ENCODE measurements at places on chromosomes 13 and 19. TPM values are rescaled to one million over a fixed set of nuclear protein-coding genes. Genes with fewer than 3 reads are reported as not detected.

DNA sequence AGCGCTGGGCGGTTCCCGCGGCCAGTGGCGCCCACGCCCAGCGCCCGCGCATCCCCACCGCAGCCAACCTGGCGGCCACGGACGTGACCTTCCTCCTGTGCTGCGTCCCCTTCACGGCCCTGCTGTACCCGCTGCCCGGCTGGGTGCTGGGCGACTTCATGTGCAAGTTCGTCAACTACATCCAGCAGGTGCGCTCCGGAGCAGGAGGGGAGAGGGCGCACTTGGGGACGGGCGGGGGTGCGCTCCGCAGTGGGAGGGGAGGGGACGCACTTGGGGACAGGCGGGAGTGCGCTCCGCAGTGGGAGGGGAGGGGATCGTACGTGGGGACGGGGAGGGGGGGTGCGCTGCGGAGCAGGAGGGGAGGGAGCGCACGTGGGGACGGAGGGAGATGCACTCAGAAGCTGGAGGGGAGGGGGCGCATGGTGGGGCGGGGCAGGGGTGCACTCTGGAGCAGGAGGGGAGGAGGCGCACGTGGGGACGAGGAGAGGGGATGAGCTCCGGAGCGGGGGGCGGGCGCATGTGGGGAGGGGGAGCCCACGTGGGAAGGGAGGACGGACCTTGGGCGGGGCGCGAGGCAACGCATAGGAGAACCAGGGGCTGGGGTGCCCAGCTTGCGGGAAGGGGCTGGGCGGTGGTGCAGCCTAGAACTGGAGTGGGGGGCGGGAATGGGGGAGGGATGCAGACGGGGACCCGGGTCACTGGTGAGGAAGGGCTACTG lies 1.5 kb downstream of the KISS1R start:
- DNase-seq: no peak

DNA sequence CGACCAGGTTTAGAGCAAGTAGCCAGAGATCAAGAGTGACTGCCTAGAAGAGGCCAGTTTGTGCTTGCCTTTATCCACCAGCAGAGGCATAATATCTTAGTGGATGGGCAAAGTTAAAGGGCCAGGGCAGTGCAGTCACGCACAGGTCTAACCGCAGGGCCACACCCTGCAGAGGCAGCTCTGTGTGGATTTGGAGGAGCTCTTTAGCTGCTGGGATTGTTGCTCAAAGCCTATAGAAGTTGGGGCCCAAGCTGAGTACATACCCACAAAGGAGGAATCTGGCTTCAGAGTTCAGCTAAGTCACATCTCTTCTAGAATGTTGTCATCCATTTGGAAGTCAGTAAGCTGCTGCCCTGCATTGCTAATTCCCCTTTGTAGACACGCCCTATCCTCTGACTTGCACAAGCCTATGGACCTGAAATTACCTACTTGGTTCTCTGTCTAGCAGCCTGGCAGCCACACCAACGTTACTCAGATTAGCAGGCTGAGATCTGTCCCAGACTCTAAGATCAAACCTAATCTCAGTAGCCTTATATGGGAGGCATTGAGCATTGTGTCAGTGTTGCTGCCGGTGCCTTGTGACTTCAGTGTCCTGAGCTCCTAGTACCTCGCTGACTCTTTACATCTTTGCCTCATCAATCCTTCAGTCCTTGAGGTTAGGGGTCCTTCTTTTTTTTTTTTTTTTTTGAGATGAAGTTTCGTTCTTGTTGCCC lies 102.9 kb upstream of the STARD13 start:
- DNase-seq: no peak

DNA sequence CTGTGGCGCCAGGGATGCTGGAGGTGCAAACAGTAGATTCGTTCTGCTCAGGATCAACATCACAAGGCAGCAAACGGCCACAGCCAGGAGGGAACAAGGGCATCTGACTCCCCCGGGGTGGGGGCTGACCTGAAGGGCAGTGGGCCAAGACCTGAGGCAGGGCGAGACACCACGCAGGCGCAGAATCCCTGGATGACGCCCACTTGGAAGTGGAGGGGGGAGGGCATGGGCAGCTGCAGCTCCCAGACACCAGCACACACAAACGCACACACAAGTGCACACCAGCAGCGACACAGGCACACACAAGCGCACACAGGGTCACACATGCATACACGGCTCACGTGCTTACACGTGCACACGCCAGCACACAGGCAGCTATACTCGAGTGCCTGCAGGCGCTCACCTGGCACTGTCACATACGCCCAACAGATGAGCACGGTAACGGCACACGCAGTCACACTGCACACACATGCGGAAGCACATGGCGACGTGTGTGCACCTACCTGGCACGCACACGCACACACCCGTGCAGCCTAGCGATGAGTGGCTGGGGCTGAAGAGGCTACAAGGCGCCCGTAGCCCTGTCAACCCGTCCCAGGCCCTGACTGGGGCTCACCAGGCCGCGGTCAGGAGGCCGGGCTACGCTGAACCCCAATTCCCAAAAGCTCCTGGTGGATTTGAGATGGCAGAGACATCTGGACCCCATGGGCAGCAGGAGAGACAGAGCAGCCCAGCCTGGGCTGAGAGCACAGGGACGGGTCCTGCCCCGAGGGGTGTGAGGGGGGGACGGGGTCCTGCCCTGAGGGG lies 5.5 kb downstream of the C2CD4C start:
- no peak for DNase-seq

GRCh38 chr19:38319421-38320258 lies at the start of gene KCNK6:
Gene KCNK6, plus strand, starts transcription at chr19:38319845. Its CDS starts 106 bp downstream, at chr19:38319951.
- DNase-seq: no peak

Gene XAB2
- 16.3 TPM for polyA plus RNA-seq

Gene TNFSF13B
- polyA plus RNA-seq: 0.48 TPM

All from AG04450 (cell line).